ENCODE measurements at places on chromosomes 6 and 20.
A peak's percentile ranks its signal among the peaks of the same experiment; 100 is the strongest.

DNA sequence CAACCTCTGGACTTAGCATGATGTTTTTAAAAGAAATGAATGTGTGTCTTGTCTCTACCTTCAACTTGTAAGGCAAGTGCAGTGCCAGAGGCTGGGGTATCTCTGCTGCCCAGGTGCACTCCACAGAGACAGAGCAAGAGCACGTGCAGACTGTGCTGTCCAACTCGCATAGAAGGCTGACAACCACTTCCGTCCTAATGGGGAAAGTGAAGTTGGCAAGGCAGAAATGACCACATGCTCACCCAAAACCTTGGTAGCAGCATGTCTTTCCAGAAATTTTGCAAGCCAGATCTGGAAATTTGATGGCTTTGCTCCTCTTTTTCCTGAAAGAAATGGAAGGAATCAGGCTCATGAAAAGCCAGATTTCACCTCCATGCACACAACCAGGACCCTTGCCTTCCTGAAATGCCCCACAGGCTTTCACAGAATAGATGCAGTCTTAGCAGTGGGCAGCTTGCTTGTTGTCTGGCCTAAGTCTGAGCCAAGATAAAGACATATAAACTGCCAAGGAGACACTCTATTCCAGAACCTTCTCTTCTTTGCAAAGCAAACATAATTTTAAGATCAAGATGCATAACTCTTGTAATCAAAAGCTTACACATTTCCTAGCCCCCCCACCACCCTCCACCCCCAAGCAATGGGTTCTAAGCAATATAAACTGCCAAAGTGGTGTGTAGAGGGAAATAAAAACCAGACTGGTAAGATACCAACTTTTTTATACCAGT is 26.8 kb downstream of the SLC22A3 start:
- DNase-seq, result no peak

DNA sequence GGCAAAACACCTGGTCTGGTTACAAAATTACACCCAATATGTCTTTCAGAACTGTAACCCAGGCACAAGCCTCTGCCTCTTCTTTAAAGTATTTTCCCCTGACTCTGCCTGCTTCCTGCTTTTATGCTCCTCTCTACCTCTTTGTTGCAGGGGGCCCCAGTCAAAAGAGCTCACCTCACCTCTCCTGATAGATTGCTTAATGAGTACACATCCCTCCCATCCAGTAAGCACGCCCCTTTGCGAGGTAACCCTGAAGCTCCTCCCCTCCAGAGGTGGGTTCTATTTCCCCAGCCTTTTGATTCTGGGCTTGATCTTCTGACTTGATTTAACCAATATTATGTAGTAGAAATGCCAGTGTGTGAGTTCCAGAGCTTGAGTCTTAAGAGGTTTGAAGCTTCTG is 56.6 kb upstream of the EYA2 start:
- DNase-seq, result no peak

- DNase-seq, result no peak
Measured at GRCh38 chr20:60024245-60024644, 66.0 kb downstream of the CDH26 start.

DNA sequence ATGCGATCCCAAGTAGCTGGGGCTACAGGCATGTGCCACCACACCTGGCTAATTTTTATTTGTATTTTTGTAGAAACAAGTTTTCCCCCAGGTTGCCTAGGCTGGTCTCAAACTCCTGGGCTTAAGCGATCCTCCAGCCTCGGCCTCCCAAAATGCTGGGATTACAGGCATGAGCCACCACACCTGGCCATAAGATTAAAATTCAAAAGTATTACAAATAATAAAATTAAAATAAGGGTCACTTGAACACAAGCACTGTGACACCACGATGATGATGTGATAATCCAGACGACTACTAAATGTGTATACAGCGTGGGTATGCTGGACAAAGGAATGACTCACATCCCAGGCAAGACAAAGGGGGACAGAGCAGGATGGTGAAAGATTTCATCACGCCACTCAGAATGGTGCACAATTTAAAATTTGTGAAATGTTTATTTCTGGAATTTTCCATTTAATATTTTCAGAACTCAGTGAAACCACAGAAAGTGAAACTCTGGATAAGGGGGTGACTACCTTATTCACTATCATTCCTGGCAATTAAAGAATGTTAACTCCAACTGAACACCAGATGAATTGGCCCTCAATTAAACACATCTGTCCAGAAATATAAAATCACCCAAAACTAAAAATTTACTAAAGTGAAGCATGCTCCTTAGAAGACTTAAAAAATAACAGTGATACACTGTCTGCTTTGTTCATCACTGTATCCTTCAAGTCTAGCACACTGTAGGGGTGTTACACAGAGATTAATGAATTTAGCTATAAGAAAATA is 13.1 kb downstream of the B4GALT5 start:
- peak; percentile 88 for DNase-seq

- DNase-seq, result peak; percentile 33
Measured at GRCh38 chr20:35663516-35664465, 909 bp downstream of the CPNE1 start.

GRCh38 chr20:54848262-54848661 is 372.9 kb downstream of the DOK5 start:
- DNase-seq, result no peak

- DNase-seq, result peak; percentile 75
Measured at GRCh38 chr6:53313784-53314400, 34.9 kb downstream of the ELOVL5 start.

DNA sequence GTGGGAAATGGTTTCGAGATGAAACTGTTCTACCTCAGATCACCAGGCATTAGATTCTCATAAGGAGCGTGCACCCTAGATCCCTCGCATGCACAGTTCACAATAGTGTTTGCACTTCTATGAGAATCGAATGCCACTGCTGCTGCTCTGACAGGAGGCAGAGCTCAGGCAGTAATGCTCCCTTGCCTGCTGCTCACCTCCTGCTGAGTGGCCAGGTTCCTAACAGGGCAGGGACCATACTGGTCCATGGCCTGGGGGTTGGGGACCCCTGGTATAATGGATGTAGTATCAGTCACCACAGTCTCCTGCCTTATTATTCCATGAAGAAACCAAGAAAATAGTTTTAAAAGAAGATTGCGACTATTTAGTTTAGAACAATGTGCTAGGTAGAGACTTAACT is 127.5 kb downstream of the BCKDHB start:
- DNase-seq, result no peak

- DNase-seq, result peak; percentile 42
Measured at GRCh38 chr6:9933677-9934076, 481.2 kb downstream of the TFAP2A start.
